Fibroblast of the aortic adventitia (primary cell): ENCODE measurements at places on chromosomes 6 and 20. TPM values are rescaled to one million over a fixed set of nuclear protein-coding genes. Genes with fewer than 3 reads are reported as not detected.

Gene OR2J3
- total RNA-seq = not detected in 2 replicates

Gene GNMT
- 0.25 and 0.36 TPM in 2 replicates for total RNA-seq

Gene KIF6
- total RNA-seq = 0.08 and 0.27 TPM in 2 replicates

Gene RSPO4
- not detected in 2 replicates for total RNA-seq

Gene ASIP
- total RNA-seq = not detected in 2 replicates

Gene MATN4
- total RNA-seq = not detected in 2 replicates

Gene CFAP61
- 0.18 TPM in 1 of 2 replicates, not detected in the other for total RNA-seq

Gene MAP1LC3A
- total RNA-seq = 15.8 and 20.2 TPM in 2 replicates
